Kidney (tissue), 22 donors: ENCODE measurements at places on chromosomes 16 and 17.

- no peak for DNase-seq
Observed at GRCh38 chr17:67855504-67856324, 30.4 kb downstream of the BPTF start.

GRCh38 chr17:62601471-62601870 is 26.0 kb upstream of the MRC2 start:
- no peak for DNase-seq

DNA sequence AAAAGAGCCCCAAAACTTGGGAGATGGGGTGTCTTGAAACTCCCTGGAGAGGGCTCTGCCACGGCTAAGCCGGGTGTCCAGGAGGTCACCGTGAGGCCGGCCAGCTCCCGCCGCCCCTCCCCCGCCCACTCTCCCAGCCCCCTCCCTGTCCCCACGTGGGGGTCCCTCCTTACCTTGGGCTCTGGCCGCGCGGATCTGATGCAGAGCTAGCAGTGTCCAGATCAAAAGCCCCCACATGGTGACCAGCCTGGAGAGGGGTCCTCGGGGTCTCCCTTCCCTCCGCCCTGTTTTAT is 447 bp downstream of the SDK2 start:
- DNase-seq, result no peak

DNA sequence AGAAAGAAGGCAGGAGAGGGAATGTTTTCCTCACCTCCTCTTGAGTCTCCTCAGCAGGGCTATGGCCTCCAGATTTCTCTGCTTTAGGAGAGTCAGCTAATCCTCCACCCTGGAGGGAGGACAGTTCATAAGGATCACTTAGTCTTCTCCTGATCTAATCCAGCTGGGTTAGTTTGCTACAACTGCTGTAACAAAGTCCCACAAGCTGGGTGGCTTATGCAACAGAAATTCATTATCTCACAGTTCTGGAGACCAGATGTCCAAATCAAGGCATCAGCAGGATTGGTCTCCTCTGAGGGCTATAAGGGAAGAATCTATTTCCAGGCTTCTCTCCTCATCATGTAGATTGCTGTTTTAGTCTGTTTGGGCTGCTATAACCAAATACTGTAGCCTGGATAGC is 40.6 kb upstream of the XYLT1 start:
- DNase-seq, result no peak

DNA sequence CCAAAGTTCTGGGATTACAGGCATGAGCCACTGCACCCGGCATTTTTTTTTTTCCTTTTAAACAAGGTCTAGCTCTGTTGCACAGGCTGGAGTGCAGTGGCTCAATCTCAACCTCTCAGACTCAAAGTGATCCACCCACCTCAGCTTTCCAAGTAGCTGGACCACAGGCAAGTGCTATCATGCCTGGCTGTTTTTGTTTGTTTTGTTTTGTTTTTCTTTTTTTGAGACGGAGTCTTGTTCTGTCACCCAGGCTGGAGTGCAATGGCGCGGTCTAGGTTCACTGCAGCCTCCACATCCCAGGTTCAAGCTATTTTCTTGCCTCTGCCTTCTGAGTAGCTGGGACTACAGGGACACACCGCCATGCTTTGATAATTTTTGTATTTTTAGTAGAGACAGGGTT is 19.1 kb upstream of the ZC3H7A start:
- no peak for DNase-seq

- DNase-seq, result no peak
Observed at GRCh38 chr17:45115871-45116270, 16.4 kb downstream of the PLCD3 start.

GRCh38 chr16:57998486-57998885 is 2.0 kb downstream of the ZNF319 start:
- no peak for DNase-seq

DNA sequence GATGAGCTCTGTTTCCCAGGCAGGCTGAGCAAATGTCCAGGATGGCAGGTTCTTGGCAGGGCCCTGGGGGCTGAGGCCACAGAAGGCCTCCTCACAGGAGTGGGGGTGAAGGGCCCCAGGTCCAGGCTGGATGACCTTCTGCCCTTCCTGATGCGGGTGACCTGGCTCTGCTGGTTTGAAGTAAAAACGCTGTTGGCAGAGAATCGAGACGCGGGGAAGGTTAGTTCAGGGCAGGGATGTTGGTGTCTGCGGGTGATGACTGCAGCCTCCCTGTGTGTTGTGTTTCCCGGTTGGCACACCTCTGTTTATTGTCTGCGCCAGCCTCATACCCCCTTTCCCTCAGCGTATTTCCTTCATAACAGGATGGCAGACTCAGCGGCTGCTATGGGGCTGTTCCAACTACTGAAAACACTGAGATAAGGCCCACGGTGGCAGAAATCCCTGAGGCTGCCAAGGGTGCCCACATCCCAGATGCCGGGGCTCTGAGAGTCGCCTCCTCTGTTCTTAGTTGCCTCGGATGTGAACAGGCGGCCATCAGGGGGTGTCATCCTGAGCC is 104.6 kb downstream of the METRNL start:
- DNase-seq, result no peak

GRCh38 chr16:88893127-88893968 is 26.9 kb upstream of the PABPN1L start:
- no peak for DNase-seq

GRCh38 chr16:74666010-74666421 is 661 bp downstream of the RFWD3 start:
- no peak for DNase-seq

- DNase-seq, result no peak
Observed at GRCh38 chr17:66255527-66255971, 26.3 kb upstream of the APOH start.

GRCh38 chr17:39996162-39996561 is 15.6 kb downstream of the PSMD3 start:
- no peak for DNase-seq

DNA sequence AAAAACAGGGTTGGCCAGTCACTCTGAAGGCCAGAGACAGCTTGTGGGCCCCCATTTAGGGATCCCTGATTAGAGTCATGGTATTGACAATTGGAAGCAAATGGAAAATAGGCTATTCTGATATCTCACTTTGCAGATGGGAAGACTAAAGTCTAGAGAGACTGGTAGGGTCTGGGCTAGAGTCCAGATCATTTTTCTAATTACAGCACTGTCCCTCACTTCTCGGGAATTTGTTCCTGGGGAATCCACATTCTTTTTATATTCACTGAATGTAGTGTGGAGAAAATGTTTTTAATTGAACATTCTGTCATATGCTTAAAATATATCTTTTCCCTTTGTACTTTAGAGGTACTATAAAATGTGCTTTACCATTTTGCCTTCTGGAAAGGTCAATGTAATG is 1.1 kb downstream of the KATNIP start:
- no peak for DNase-seq

- no peak for DNase-seq
Observed at GRCh38 chr16:70683146-70683944, 2.5 kb downstream of the MTSS2 start.

- no peak for DNase-seq
Observed at GRCh38 chr16:89847051-89847939, 19.0 kb downstream of the SPIRE2 start.
